Cerebellar nuclear complex (tissue), 1 donor: ENCODE measurements at places on chromosomes 7 and 10.

DNA sequence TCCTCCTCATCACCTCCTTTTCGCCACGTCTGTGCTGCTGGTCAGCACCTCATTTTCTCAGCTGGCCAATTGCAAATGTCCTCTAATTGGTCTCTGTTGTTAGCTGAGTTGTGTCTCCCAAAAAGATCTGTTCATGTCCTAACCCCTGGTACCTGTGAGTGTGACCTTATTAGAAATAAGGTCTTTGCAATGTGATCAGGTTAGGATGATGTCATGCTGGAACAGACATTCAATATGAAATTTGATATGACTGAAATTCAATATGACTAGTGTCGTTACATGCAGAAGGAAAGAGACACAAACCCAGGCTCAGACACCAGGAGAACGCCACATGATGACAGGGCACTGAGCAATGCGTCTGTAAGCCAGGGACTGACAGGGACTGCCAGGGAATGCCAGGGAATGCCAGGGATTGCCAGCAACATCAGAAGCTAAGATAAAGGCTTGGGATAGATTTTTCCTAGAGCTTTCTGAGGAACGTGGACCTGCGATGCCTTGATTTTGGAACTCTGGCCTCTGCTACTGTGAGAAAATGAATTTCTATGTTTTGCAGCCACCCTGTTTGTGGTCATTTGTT, 77.5 kb upstream of the CXCL12 start:
- no peak for DNase-seq

- DNase-seq = no peak
Observed at GRCh38 chr10:96960872-96961271, 128.8 kb downstream of the LCOR start.

- no peak for DNase-seq
Observed at GRCh38 chr7:5525271-5526099, 101.9 kb upstream of the TNRC18 start.

- no peak for DNase-seq
Observed at GRCh38 chr7:16657656-16658279, 11.8 kb downstream of the BZW2 start.

DNA sequence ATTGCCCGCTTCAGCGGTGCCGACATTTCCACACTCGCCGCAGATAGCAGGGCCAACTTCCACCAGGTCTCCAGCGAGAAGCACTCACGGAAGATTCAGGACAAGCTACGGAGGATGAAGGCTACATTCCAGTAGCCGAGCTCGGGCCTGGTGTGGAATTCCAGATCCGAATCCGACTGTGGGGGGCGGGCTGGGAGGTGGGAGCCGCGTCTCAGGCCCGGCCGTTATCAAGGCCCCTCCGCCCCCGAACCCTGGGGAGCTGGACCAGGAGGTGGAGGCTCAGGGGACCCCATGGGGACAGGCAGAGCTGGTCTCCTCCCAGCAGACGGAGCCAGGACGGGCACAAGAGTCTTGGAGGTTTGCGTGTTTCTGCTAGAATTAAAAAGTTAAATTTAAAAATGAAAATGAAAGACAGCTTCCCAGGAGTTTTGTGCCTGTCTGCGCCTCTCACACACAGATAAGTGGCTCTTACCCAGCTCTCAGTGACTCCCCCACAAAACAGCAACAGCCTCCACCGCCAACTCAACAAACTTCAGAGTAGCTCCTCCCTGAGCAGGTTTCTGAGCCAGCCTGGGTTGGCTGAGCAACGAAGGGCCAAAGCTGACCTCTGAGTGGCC, 5.2 kb upstream of the UTF1 start:
- DNase-seq = no peak

GRCh38 chr7:74479961-74480829, 26.5 kb downstream of the GTF2IRD1 start:
- DNase-seq = no peak

DNA sequence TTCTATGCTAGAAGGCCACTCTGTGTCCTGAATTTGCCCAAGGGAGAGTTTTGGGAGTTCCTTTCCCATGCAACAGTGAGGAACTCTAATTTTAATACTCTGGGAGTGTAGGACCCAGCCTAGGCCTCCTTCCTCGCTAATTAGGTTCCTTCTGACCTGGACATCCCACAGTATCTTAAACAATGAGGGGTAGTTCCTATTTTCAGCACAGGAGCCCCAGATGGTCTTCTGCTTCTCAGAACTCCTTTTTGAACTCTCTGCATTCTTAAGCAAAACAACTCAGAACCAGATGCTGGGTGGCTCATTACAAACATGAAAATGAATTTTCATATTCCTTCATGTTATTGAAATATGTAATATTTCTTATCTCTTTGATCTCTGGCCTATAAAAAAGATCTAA, 116.9 kb downstream of the LRMDA start:
- DNase-seq = no peak

DNA sequence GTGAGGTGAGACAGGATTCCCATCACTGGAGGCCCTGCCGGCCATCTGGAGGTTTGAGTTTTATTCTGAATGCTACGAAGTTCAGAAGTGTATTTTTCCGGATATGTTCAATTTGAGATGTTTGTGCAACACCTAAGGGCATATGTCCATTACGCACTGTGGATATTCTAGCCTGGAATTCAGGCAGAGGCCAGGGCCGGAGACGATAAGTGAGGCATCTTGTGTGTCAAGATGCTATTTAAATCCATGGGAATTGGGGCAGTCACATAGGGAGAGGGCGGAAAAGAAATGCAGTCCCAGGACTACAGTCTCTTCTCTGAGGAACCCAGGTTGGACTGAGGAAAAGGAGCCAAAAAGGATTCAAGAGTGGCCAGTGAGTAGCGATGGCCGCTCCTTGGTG, 1.9 kb upstream of the SUV39H2 start:
- no peak for DNase-seq

DNA sequence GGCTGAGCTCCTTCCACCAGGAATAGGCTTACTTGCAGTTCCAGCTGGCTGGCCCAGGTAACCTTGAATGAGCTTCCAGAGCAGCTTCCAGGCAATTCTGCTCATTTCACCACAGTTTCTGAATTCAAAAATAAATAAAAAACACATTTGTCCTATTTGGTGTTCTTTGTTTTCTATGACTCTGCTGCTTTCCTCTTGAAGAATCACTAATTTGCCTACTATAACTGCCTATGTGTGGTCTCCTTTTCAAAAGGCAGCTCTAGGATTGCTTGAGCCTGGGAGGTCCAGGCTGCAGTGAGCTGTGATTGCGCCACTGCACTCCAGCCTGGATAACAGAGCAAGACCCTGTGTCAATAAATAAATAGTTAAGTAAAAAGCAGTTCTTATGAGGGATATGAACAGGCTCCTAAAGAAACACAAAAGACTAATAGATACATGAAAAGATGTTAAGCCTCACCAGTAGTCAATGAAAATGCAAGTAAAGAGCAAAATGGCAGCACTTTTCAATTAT, 19.5 kb upstream of the TNPO3 start:
- no peak for DNase-seq

GRCh38 chr7:45084336-45084735, 4.4 kb downstream of the NACAD start:
- DNase-seq = no peak

DNA sequence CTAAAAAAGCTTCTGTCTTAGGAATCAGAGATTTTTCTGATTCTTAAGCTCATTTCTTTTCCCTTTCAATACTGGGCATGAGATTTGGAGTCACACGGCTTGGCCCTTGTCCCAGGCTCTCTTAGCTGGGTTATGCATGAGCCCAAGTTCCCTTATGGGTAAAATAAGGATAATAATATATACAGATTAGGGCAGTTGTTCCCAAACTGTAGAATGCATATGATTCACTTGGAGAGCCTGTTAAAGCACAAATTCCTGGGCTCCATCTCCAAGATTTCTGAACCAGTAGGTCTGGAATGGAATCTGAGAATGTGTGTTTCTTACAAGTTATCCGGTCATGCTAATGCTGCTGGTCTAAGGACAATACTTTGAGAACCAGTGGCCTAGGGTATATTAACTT, 154.0 kb downstream of the REEP3 start:
- no peak for DNase-seq

- DNase-seq = no peak
Observed at GRCh38 chr7:144830024-144830785, 5.6 kb downstream of the TPK1 start.

DNA sequence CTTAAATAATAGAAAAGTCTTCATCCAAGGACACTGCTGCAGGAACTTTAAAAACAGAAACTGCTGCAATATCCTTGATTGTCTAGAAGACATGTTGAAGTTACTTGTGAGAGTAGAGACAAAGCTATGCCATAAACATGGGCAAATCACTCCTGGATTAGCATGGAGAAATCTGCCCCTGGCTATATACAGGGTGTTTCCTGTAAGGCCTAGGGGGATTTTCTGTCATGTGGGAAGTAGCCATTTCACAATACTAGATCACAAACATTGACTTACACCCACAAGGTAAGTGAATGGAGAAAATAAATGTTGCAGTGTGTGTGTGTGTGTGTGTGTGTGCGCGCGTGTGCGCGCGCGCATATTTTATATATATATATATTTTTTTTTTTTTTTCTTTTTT, 35.2 kb upstream of the PDK4 start:
- DNase-seq = no peak

- DNase-seq = no peak
Observed at GRCh38 chr7:129764247-129765084, 152.9 kb downstream of the NRF1 start.

DNA sequence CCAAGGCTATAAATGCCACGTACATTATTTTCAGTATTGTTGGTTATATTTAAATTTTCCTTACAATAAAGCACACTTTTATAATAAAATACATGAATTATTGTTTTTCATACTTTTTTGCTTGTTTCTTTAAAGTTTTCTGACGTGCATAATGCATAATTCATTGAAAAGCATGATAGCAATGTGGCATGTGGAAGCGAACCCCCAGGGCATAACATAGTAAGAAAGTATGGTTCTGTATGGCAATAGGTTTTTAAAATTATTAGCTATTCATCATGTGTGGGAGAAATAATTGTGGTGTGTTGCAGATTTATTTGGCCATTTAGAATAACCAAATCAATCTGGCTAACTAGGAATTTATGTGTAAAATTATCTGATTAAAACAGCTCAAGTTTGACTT, 7.4 kb upstream of the HBP1 start:
- no peak for DNase-seq

GRCh38 chr10:123879606-123880257, 11.9 kb downstream of the CPXM2 start:
- no peak for DNase-seq

DNA sequence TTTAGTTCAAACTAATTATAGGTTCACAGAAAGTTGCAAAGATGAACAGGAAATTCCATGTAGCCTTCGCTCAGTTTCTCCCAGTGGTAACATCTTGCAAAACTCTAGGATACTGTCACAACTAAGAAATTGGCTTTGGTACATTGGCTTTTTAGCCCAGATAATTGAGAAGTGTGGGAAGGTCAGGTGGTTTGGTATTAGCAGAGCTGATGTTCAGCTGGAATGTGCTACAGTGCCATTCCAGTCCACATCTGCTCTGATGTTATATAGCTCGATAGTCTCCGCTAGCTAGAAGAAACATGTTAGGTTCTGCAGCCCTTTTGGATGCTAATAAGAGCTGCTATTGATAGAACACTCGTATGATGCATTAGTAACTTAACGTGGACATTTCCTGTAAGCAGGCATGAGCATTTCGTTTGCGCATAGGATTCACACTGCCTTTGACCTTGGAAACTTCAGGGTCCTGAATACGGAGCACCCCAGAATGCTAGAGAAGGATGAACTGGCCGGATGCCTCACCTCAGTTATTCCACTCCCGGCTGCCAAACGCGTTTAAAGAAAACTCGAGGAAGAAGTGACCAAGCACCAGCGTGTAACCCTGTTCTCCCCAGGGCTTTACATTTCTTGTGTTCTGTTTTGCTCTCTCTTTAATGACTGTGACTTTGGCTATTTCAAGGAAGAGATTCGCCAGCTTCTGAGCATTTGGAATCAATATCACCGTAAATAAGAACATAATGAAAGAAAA, 271.4 kb downstream of the GALNT17 start:
- DNase-seq = no peak

DNA sequence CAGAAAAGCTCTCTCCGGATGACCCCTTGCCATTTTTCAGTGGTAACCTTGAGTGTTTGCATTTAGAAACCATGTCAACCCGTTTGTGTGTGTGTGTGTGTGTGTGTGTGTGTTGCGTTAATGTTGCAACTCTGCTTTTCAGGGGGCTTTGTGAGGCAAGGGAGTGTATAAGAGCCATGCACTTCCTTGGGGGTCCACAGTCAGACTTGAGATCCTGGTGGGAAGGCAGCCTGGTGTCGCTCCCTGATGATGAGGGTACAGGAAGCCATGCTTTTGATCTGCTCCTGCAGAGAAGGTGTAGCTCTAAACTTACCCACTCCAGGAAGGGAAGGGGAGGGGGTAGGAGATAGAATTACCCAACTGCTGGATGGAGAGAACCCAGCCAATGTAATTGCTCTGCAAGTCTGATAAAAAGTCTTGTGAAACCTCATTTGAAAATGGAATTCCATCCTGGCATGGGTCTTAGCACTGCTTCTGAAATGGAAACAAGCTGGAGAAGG, 10.7 kb downstream of the GRK5 start:
- DNase-seq = no peak

DNA sequence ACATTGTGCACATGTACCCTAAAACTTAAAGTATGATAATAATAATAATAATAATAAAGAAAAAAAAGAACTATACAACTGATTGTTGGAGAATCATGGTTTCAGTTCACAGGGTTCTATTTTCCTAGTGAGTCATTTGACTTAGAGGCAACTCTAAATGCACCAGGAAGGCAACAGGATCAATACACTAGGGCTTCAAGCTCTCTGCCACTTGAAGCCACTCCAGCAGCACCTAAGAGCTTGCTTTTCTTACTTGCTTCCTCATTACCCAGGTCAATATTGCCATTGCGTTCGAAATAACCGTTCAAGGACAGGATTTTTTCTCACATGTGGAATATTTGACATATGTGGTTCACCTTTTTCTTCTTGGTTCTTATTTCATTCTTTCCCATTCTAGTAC, 189.7 kb downstream of the GRM3 start:
- no peak for DNase-seq

GRCh38 chr7:80604436-80604835, 34.0 kb upstream of the CD36 start:
- DNase-seq = no peak

DNA sequence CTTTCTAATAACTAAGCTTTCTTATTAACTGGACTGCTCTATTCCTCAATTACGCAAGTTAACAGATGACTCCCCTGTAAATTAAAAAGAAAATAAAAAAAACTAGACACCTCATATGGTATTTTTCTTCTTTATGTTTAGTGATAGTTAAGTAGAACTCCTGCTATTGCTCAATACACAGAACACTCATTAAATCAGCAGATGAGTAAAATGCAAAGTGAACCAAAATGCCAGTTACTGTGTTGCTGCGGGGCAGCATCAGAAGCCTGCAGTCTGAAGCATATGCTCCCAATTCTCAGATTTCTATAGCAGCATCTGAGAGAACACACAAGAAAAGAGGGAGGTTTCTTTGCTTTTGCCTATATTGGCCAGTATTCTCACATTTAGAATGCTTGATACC, 28.4 kb downstream of the CDK6 start:
- no peak for DNase-seq

DNA sequence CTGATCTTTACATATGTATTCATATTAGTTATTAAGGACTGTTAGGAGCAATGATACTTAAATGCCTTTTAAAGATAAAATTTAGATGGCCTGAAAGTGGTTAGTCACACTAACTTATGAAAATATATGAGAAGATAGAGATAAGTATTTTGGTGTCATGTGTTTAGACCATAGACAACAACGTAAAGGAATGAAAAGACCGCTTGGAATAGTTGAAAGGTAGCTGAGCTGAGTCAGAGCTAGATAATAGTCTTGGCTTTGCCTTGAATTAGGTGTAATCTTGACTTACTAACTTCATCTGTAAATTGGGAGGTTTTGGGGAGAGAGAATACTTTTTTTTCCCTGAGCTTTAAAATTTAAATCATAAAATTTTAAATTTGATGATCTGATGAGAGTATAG, 127.0 kb downstream of the LYZL1 start:
- DNase-seq = no peak
